Kidney capillary endothelial cell (primary cell): ENCODE measurements at places on chromosomes 13 and 19.

DNA sequence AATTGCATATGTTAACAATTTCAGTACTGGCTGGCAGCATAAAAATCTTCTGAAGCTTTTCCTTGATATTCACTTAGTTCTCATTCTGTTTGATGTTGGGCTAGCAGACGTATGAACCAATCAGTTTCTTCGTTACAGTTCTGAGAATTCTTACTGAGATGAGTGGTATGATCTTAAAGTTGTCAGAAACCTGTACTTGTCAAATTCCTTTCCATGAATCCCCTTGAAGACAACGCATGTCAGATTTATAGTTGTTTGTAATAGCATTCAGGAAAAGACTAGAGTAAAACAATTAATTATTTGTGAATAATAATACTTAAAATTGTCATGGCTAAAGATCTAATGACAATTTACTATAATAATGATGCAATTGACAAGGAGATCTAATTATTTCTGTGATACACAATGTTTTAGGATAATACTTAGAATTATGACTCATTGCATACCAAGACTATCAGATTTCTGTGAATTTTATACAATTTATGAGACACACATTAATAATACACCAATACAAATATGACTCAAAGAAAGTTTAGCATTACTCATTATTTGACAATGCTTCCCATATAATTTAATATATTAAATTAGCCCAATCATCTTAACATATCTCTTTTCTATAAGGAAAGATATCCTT is 447.2 kb downstream of the RFC3 start:
- no peak for DNase-seq

- DNase-seq = peak; percentile 64
Observed at GRCh38 chr19:35038623-35039512, 2.7 kb upstream of the HPN start.

- no peak for DNase-seq
Observed at GRCh38 chr19:42515241-42515832, 12.9 kb downstream of the CEACAM1 start.

DNA sequence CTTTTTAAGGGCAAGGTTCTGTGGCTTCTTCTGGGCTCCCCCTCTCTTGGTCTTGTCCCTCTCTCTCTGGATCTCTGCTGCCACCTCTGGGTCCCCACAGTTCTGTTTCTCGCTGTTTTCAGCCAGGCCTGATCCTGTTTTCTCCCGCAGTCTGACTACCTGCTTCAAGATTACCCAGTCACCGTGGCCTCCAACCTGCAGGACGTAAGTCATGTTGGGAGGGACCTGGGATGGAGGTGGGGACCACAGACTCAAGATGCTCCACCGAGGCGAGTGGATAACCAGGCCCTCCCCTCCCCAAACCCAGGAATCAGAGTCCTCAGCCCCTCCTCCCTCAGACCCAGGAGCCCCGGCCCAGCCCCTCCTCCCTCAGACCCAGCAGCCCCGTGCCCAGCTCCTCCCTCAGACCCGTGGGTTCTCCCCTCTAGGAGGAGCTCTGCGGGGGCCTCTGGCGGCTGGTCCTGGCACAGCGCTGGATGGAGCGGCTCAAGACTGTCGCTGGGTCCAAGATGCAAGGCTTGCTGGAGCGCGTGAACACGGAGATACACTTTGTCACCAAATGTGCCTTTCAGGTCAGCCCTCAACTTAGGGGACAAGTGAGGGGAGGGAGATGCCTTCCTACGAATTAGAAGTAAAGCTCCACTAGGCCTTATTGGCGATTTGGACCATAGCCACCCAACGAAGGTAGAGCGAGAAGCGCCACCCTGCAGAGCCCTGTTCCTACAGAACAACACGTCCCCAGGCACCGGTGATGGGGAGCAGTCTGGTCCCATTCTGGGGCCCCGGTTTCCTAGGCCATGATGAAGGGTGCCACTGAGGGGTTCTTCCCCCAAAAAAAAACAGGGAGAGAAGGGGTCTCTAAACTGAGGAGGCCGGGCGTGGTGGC is 2.2 kb downstream of the FLT3LG start:
- DNase-seq = no peak

GRCh38 chr19:30935146-30935545 is 414.1 kb downstream of the TSHZ3 start:
- DNase-seq = no peak

- DNase-seq = no peak
Observed at GRCh38 chr13:34179481-34179880, 361.5 kb downstream of the RFC3 start.

DNA sequence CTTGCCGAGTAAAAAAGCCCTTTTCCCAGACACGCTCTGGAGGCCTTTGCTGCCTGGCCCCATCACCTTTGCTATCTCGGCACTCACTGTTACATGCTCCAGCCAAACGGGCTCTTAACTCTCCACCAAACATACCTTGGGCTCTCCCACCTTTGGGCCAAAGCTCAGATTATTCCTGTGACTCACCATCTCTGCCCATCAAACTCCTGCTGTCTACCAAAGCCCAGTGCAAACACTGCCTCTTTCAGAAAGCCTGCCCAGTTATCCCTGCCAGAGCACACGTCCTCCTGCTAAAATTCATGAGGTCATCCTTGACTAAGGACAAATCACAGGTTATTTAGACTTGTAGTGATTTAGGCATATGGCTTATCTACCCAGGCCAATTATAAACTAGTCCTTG is 48.1 kb upstream of the SERPINE3 start:
- no peak for DNase-seq

- DNase-seq = peak; percentile 21
Observed at GRCh38 chr19:28401739-28402424, 811.1 kb downstream of the UQCRFS1 start.

- DNase-seq = peak; percentile 86
Observed at GRCh38 chr13:101449790-101450748, 2.4 kb upstream of the ITGBL1 start.

DNA sequence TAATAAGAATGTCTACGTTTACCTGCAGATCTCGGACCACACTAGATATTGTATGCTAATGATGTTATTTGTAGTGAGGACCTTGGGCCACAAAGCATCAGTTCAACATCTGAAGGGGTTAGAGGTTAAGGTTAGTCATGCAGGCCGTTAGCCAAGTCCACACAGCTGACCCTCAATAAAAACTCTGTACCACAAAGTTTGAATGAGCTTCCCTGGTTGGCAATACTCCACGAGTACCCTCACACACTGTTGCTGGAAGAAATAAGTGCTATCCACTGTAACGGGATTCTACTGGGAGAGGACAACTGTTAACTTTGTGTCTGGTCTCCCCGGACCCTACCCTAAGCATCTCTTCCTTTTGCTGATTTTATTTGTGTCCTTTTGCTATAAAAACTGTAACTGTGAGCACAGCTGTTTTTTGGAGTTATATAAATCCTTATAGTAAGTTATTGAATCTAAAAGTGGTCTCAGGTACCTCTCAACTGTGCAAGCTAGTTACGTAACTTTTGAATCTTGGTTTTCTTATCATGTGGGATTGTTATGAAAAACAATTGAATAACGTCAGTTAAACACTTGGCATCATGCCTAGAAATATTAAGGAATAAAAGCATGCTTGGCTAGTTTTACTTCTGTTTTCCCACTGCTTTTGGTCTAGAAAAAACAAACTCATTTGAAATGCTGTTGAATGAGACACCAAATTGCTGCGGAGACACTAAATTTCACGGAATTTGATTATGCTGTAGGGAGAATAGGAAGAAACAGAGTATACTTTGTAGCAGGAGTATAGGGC is 181.5 kb downstream of the DNAJC3 start:
- DNase-seq = peak; percentile 10

DNA sequence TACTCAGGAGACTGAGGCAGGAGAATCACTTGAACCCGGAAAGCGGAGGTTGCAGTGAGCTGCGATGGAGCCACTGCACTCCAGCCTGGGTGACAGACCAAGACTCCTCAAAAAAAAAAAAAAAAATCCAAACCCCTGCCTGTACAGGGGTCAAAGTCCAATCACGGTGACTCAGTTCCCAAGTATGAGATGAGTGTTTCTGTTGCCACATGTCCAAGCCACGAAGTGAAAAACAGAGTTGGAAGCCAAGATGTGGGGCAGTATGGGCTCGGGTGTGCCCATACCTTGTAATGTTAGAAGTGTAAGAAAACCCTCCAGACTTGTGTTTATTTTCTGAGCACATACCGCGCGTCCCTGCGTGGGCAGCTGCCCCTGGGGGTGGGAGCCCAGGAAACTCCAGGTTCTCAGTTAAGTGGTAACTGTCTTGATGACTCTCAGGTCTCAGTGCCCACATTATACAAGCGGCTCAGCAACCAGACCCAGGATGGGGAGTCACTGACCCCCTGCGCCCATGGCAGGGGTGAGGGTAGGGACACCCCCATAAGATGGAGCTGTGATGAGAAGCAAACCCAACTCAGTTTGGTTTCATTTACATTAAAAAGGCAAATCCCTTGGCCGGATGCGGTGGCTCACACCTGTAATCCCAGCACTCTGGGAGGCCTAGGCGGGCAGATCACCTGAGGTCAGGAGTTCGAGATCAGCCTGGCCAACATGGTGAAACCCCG is 1.2 kb upstream of the GPX4 start:
- peak; percentile 94 for DNase-seq
